NCI-H2227 treated with DMSO at 0.1 percent for 48 hours (cell line): ENCODE measurements at places on chromosomes 2 and 18.

DNA sequence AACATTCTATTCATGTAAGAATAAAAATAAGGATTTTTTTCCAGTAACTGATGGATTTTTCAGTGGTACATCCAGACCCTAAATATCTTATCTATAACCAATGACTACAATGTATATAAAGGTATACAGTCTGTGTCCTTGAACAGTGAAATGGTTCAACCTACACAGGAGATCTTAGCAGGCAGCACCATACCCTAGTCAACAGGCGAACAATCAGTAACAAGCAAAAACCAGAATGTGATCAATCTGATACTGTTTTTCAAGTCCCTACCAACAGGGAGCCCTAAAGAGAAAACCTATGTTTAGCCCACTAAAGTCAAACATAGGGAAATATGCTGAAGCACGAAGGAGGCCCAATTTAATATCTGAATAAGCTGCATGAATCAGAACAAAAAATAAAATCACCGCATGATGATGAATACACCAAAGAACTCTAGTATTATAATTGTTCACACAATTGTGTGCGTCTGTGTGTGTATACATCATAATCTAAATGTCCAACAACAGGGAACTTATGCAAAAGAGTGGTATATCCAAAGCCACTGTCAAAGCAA is 26.0 kb downstream of the PTPN2 start:
- no peak for DNase-seq

GRCh38 chr2:175855794-175856453 is 146.1 kb downstream of the LNPK start:
- no peak for DNase-seq

DNA sequence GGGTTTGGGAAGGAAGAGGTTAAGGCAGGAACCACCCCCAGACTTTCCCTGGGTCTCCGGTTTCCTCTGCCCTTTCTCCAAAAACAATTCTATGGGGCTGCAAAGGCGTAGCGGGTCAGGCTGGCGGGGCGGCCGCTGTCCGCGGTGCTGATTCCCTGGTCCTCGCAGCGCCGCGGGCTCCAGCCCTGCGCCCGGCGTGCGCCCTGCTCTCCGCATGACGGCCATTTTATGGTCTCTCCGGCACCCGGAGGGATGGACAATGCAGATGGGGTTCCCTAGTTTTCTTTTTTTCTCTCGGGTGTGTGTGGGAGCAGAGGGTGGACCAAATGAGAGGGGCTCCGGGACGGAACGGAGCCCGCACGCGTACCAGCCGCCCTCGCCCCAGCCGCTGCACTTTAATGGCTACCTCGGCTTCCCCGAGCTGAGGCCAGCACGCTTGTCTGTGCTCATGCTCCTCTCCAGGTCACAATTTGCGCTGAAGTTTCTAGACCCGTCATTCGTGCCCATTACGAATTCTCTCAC is 1.6 kb downstream of the ST8SIA3 start:
- DNase-seq, result peak; percentile 67

- no peak for DNase-seq
Observed at GRCh38 chr2:196934672-196935071, 8.2 kb upstream of the PGAP1 start.

GRCh38 chr2:128450211-128451024 is 131.8 kb upstream of the HS6ST1 start:
- DNase-seq, result no peak

DNA sequence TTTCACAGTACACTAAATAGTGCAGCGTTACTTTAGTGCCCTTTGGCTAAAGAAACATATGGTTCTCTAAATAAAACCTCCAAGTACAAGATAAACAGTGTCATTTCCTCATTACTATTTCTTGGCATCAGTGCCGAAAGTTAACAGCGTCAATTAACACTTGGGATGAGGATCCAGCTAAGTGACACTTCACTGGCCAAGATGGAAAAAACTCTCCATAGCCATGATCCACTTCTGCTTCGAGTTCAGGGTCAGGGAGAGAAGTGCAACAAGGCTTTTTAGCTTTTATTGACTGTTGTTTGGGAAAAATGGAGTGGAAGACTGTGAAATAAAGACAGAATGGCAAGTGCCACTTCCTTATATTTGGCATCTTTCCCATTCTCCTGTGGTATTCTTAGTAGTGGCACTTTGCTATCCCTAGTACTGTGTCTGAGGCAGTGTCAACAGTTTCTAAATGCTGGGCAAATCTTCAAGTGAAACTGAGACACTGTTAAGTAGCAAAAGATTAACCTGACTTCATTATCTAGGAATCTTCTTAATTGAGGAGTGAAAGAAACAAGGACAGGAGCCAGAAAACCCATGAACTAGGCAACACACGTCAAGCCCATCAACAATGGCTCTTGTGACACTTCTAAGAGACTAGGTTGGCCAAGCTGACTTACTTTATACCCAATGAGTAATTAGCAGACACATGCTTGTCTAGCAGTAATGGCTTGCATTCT is 222.5 kb upstream of the SESTD1 start:
- peak; percentile 34 for DNase-seq

- DNase-seq, result no peak
Observed at GRCh38 chr2:78707776-78708386, 317.6 kb upstream of the REG3G start.

- DNase-seq, result no peak
Observed at GRCh38 chr2:218832520-218832919, 917 bp upstream of the PRKAG3 start.

DNA sequence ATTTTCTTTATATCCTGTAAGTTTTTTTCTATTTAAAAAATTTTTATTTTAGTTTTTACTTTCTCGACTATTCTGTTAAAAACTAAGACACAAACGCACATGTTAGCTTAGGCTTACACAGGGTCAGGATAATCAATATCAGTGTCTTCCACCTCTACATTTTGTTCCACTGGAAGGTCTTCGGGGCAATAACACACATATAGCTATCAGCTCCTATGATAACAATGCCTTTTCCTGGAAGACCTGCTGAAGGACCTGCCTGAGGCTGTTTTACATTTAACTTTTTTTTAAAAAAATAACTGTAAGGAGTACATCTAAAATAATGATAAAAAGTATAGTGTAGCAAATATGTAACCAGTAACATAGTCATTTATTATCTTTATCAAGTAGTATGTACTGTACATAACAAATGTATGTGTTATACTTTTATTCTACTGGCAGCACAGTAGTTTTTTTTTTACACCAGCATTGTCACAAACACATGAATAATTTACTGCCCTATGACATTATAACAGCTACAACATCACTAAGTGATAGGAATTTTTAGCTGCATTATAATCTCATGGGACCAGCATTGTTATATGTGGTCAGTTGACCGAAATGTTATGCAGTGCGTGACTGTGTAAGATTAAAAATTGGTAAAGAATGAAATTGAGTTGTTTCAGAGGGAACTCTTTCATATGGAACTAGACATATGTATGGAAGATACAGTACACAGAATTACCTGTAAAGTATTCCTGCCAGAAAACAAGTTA is 37.9 kb downstream of the CCDC138 start:
- no peak for DNase-seq

DNA sequence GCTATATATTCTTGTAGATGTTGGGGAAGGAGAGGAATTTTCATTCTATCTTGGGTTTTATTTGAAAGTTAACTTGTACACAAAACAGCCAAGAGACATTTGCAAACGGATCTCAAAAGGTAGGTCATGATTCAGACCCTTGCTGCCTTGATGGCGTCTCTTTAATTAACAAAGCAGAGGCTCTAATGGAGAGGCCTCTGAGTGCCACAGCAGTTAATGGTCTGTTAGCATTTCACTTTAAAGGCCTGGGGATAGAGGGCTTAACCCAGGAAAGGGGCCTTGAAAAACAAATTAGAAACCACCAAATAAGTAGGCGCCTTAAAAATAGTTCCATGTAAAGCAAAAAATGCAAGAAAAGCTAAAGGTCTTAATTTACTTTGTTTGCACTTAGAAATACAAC is 836.9 kb upstream of the CELF4 start:
- no peak for DNase-seq

DNA sequence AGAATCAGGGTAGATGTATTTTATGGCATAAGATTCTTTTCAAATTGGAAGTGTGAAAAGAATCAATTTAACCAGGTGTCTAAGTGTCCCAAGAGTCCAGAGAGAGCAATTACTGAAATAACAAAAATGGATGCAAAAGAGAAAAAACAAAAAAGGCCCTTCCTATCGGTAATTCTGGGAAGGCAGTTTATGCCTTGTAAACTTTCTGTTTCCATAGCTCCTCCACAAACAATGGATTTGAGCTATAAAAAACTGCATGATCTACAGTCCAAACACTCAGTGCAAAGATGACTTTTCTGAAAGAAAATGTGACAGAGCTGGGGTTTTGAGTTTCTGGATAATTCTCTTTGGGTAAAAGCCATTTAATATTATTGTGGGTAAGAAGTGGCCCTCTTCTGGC is 366.1 kb downstream of the EN1 start:
- no peak for DNase-seq

DNA sequence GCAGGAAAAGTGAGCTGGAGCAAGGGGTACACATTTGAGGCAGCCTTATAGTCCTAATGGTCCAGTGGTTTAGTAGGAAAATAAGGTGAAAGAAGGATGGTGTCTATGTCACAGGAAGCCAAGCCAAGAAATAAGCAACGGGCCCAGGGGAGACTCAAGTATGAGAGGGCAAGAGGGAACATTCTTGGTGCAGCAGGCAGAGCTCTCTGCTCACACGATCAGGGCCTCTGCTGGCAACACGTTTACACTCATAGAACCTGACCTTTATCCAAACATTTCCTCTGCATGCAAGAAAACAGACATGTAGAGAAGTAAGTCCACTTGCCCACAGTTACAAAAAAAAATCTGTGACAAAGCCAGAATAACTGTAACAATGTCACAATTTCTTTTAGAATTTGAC is 32.6 kb upstream of the LRRC30 start:
- DNase-seq, result no peak

GRCh38 chr2:191862156-191862775 is 15.4 kb upstream of the CAVIN2 start:
- DNase-seq, result no peak

DNA sequence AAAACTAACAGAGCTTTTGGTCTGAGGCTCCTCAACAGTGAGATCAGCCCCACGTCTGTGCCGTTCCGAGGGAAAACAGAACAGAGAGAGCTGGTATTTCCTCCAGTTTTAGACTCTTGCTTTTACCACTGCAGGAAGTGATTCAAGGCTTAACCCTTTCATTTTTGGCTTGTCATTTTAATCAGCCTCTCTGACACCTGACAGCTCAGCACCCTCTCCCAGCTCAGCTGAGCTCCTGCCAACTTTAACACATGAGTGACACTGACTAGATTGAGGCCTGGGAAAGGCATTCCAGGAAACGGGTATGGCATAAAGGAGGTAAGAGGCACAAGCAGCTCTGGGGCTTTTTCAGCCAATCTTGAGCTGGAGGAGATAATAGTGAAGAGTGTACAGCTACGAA is 239.4 kb upstream of the SKOR2 start:
- no peak for DNase-seq

- no peak for DNase-seq
Observed at GRCh38 chr2:240615396-240615795, 9.9 kb upstream of the GPR35 start.

- no peak for DNase-seq
Observed at GRCh38 chr18:54238173-54238936, 13.9 kb upstream of the MBD2 start.

DNA sequence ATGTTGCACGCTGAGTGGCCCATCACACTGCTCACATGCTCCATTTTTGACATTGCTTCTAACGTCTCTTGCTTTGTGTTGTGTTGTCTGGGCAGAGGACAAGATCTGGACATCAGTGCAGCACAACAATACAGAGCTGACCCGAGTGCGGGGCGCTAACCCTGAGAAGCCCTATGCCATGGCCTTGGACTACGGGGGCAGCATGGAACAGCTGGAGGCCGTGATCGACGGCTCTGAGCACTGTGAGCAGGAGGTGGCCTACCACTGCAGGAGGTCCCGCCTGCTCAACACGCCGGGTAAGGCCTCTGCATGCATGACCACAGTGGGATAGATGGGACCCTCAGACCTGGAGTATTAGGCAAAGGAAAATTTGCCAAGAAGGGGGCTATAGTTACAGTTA is 622.6 kb downstream of the CNTNAP5 start:
- no peak for DNase-seq

- no peak for DNase-seq
Observed at GRCh38 chr2:235954888-235955480, 213.2 kb downstream of the GBX2 start.

- no peak for DNase-seq
Observed at GRCh38 chr2:17311771-17312511, 206.3 kb downstream of the RAD51AP2 start.

DNA sequence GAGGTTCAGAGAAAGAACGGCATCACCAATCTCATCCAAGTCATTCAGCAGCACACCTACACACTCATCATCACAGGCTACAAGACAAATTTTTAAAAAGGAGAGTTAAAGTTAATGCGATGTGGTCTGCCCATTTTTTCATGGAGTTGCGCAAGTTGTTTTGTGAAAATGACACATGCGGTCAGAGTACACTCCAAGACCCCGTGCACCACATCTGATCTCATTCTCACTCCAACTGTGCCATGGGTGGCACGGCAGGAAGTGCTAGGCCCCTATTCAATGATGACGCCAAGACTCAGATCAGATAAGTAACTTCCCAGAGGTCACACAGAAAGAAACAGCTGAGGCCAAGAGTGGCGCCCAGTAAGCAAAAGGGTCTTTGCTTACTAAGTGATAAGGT is 119.8 kb downstream of the LAMA1 start:
- no peak for DNase-seq

DNA sequence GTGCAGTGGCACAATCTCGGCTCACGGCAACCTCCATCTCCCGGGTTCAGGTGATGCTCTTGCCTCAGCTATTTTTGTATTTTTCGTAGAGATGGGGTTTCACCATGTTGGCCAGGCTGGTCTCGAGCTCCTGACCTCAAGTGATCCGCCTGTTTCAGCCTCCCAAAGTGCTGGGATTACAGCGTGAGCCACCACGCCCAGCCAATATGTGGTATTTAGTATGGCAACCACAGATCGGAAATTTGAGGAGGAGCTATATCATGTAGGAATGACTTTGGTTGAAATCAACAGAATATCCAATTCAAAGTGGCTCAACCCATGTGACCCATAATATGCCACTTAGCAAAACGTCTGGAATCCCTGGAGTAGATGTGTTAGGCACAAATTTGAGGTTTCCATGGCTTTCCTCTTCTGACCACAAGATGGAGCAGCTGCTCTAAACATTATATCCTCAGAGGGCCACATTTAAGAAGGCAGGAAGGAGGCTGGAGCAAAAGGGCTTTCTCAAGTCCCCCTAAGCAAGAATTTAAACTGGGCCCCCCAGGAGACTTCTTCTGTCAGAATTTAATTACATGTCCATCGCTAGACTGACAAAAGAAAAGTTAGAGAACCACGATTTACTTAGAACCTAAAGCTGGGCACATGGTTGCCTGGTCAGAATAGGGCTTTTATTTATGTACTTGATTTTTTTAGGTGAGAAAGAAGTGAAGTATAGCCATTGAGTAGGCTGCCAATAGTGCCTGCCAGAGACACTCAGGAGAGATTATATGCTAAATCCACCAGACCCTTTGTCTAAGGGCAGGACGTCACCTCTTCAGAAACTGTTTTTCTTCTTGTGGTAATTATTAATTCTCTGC is 49.6 kb upstream of the ITSN2 start:
- DNase-seq, result peak; percentile 83
